ENCODE measurements at places on chromosomes 4 and X.

DNA sequence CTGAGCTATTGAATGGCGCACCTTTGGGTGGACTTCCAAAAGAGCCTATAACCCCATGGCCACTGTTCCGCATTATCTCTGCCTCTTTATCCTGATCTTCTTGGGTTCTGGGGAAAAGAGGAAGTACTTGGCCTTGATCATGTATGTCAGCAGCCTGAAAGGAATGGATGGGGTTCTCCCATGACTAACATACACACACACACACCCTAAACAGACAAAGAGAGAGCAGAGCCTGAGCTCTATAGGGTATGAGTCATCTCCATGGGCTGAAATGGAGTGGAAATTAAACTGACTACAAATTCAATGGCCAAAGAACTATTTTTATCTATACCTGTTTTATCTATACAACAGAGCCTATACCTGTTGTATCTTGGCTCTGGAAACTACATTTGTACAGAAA lies 141.5 kb upstream of the MTMR8 start:
- DNase-seq, result no peak

DNA sequence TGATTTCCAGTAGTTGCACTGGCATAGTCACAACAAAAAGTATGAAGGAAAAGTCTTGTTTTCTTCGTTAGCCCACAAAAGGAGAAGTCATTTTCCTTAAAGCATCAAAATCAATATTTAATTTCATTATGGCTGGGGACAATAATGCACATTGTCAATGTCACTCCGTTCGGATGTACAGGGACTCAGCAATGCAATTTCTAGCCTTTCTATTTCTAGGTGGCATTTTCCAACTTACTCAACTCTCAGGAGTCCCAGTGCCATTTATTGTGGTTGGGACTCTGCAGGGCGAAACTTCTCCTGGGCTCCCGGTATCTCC lies 99.6 kb downstream of the CEP135 start:
- DNase-seq, result peak; percentile 13

- peak; percentile 36 for DNase-seq
These were observed 401 bp downstream of the SOWAHD start for GRCh38 chrX:119758731-119759247.

DNA sequence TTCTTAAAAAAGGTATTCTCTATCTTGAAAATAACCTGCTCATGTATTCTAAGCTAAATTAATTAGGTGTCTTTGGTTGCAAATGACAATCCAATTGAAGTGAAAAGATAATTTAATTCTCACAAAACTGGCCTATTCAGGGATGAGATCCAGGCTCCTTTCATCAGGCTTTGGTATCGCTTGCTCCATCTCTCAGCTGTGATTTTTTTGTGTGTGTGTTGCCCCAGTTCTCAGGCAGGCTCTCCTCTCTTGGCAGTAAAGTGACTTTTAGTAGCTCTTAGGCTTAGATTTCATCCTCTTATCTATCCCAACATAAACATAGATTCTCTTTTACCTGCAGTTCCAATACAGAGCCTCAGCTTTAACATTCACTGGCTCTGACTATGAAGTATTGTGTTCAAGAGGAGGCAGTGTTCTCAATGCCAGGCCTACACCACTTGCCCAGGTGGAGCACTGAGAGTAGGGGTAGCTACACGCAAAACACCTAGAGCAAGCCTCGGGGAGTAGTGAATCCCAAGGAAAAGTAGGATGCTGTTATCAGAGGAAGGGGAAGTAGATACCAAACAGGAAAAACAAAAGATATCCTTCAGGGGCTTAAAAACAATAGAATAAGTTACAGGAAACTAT lies 392.4 kb upstream of the ATOH1 start:
- DNase-seq, result no peak

GRCh38 chr4:185722029-185722316 lies 90.0 kb downstream of the SORBS2 start:
- DNase-seq, result no peak

DNA sequence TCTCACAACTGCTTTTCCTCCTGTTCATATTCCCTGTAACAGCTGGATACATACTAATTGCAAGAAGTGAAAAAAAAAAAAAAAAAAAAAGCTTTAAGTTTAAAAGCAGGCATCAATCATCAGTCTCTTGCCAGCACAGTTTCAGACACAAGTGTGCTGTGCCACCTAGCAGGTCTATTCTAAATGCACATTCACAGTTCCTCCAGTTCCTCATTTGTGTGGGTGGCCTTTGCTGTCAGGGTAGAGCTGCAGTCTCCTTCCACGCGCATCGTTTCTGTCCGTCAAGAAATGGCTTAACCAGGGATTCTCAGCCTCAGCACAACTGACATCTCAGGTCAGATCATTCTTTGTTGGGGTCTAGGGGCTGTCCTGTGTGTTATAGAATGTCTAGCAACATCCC lies 61.6 kb downstream of the SCML1 start:
- no peak for DNase-seq

- no peak for DNase-seq
These were observed 110.2 kb upstream of the CYSLTR1 start for GRCh38 chrX:78437621-78438020.

- DNase-seq, result peak; percentile 7
These were observed 80.3 kb upstream of the DCLK2 start for GRCh38 chr4:149997881-149998421.

DNA sequence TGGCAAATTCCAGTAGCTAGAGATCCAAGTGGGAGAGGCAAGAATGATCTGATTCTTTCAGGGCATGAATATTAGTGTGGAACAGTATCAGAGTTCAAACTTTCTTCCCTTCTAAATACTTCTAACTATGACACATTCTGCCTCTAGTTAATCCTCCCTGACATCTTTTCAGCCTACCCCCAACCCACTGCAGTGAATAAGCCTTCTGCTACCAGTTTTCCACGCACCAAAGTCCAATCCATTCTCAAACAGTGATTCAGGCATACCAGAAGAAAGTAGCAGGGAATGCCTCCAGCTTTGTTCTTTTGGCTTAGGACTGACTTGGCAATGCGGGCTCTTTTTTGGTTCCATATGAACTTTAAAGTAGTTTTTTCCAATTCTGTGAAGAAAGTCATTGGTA lies 155.4 kb upstream of the FTHL17 start:
- DNase-seq, result peak; percentile 12

DNA sequence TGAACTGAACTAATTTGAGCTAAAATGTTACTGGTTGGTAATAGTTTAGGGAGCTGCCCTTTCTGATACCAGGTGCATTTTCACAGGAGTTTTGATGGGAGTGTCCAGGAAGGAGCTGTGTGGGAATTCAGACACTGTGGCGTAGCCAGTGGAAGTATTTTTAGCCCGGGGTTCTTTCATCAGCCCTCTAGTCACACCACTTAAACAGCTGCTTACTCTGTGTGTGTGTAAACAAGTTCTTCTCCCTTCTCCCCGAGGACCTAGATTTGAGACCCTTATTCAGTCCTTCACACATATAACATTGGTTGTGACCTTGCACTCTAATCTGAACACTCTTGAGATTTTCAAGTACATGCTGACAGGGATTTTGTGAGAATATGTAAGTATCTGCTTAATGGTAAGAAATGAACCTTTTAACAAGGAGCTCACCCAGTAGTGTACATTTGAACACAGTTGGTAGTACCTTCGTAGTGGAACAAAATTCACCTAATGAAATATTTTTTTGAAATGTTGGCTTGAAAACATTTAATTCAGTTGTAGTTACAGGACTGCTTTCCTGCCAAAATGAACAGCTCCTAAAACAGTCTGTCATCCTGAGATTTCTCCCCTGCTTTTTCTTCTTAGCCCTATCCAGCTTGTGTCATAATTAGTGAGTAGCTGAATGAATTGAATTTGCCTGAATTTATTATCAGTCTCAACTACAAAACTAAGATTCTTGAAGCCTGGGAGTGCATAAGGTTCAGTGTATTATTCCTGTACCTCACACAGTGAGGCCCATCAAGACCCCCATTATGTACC lies 61.8 kb downstream of the BMPR1B start:
- no peak for DNase-seq

DNA sequence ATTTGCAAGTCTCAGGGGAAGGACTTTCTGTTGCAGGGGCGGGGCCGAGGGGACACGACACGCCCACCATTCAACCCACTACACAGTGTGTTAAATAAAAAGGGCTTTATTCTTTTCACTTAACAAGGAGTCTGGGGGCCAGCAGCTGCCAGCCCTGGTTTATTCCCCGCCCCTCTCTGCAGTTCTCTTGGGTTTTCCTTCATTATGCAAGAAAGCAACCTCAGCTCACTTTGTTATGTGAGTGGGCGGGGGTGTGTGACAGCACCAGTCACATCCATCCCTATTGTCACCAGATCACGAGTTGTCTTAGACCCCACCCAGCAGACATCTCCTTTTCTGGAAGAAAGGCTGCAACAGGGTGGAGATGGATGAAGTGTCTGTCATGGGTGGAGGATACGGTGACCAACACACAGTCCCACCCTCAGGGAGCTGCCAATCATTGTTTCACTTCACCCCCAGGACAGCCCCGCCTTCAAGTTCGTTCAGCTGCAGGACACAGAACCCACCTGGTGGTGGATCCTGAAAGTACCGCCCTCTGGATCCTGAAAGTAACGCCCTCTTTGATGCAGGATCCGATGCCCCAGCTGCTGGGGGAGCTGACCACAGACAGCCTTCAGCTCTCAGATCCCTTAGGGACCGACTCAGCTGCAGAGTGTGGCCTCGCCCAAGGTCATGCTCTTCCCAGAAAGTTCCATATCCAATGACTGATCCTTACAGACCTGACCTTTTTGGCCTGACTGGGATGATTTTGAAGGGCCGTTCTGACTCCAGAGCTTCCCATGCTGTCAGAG lies 79.6 kb downstream of the SMIM20 start:
- DNase-seq, result no peak

DNA sequence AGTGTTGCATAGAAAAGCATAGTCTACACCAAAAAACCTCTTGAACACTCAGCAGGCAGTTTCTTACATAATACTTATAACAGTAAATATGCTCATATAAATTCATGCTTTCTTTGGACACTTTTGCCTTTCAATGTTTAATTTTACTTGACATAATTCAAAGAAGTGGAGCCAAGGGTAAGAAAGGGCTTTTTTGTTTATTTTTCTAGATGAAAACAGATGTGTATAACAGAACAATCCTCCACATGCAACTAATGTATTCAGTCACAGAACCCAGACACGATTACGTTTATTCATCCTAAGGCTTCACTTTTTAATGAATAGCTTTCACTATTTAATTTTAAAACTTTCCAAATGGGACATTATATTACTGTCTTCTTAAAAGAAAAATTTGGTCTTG lies 58.0 kb upstream of the PTPN13 start:
- DNase-seq, result no peak

- no peak for DNase-seq
These were observed 19.4 kb upstream of the KLHL8 start for GRCh38 chr4:87239821-87240220.

GRCh38 chr4:7285244-7286094 lies 93.1 kb downstream of the SORCS2 start:
- no peak for DNase-seq

DNA sequence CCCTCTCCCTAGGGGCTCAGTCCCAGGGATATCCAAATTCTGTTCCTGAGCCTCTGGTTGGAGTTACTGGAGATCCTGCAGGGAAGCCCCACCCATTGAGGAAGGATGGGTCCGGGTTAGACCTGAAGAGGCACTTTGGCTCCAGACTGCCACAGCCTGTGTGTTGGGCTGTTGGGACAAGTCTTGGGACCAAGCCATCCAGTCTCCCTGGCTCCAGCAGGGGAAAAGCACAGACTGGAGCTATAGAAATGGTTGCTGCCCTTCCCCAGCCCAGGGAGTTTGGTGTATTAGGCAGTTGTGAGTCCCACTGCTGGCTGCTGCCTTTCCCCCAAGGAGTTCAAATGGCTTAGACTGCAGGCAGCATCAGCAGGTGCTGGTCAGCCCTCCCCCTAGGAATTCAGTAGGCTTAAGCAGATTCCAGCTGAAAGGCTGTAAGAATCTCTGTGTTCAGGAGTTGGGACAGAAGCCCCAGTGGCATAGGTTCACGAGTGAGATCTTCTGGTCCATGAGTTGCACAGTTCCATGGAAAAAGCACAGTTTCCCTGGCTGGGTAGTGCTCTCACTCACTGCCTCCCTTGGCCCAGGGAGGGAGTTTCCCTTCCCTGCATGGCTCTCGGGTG lies 344.0 kb upstream of the EPHA5 start:
- no peak for DNase-seq

GRCh38 chrX:63784902-63785707 lies at the start of gene ARHGEF9:
ARHGEF9 (minus strand) TSS chrX:63785214; CDS start chrX:63785145, 69 bp downstream.
- DNase-seq, result peak; percentile 20

DNA sequence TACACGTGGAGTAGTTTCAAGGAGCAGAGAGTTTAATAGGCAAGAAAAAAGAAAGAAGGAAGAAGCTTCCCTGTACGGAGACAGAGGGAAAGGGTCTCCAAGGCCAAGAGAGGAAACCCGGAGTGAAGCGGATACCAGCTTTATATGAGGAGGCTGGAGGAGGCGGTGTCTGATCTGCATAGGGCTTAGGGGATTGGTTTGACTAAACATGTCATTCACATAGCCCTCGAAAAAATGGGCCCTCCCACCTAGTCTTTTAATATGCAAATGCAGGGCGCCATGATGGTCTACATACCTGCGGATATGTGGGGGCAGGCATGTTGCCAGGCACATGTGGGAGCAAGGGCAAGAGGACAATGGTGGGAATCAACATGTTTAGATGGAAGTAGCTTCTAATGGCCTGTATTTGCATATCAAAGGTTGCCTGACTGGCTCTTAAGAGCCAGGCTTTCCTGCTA lies 103.1 kb upstream of the UGT8 start:
- DNase-seq, result no peak

DNA sequence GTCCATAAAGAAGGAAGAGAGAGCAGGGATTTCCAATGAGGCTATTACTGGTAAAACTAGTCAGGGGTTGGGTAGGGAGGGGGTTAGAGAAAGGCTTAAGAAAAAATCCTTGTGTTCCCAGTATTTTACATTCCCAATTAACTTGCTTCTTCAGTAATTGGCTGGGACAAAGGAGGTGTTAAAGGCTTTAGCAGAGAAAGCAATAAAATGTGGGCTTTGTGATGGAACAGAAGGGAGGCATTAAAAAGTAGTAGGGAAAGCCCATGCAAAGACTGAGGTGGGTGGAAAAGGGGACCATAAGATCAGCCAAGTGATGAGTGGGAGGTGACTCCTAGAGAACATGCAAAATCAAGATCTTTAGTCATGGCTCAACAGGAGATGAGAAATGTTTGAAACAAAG lies 1467.2 kb downstream of the RPA4 start:
- DNase-seq, result no peak

DNA sequence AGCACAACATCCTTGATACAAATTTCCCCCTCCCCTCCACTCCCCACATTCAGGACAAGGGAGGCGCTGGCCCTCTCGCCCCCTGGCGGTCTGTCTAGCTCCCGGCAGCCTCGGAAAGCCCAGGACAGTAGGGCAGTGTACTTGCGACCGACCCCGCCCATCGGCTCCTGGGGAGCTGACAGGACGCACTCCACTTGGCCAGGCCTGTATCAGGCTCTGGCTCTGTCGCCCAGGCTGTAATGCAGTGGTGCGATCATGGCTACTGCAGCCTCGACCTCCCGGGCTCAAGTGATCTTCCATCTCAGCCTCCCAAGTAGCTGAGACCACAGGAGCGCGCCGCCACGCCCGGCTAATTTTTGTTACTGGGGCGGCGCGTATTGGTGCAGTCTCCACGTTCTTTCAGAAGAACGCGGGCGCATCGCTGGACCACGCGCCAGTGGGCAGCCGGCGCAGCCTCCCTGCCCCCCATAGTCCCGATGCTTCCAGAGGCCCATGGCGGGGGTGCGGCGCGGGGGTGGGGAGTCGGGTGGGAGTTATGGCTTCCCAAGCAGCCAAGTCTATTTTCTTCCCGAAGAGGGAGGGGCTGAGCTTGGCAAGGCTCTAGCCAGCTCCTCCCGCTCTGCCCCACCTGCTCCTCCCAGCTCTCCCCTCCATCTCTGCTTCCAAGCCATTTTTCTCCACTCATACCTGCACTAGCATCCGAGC lies 7.8 kb upstream of the AKAP14 start:
- DNase-seq, result peak; percentile 67

Measured in AG08396 (cell line).